ENCODE measurements at places on chromosomes 4 and X.

DNA sequence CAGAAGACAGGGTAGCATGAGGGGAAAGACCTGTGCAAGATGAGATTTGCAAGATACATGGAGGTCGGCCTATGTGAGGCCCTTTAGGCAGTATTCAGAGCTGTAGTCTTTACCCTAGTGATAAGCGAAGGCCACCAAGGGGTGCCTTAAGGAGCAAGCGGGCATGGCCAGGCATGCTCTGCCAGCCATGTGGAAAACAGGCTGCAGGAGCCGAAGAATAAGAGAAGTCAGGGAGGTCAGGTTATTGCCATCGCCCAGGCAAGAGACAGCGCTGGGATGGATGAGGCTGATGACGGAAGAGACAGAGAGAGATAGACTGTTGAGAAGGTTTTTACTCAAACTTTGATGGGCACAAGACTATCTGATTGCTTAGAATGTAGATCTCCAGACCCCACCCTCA lies 7.0 kb upstream of the FATE1 start:
- no peak for DNase-seq

DNA sequence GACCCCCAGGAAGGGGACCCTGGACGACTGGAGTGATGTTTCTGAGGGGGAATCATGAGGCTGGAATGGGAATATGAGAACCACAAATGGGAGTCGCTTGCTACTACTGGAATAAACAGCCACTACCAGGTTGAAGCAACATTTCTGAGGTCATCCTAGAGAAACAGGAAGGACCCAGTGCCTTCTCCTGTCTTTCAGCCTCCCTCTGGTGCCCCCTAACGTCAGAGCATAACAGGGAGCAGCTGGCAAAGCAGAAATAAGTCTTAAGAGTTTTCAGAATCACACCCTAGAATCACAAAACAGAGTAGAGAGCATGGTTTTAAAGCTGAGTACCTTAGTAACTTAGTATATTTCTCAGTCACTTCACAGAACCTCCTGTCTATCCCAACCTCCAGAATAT lies 347.8 kb upstream of the PITX2 start:
- DNase-seq = no peak

DNA sequence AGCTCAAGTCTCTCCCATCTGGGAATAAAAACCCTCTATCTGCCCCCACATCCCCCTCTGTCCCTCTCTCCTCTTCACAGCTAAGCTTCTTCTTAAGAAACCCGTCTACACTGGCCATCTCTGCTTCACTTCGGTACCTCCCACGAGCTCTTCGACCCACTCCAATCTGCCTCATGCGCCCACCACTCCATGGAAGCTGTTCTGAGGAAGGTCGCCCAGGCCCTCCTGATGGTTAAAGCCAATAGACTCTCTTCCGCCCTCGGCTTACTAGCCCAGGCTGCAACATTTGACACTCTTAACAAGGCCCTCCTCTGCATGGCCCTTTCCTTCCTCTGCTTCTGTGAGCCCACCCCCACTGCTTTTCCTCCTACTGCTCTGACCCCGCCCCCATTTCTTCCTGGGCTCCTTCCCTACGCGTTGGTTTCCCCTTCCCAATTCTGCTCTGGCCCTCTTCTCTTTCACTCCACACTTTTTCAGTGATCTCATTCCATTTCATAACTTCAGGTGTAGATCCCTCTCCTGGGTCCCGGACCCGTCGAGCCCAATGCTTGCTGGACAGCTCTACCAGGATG lies 11.8 kb downstream of the IQSEC2 start:
- DNase-seq = no peak

DNA sequence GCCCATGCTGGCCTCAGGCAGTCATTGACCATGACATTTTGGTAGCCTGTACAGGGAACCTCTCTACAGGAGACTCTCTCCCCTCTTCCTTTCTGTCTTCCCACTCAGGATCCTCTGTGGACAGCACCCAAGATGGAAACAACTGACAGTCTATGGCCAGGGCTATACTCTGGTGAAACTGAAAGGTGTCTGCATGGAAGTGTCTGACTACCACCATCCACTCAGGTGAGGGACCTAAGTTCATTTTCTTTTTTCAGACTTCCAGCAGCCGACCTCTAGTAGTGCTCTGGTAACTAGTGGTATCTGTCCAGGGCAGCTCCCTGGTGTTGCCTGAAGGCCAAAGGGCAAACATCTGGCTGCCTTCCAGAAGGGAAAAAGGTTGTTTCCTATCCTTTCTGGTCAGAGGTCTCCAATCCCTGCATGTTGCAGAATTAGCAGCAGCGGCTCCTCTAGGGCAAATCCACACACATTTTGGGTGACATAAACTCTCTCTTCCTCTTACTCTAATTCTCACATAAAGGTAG lies 804.5 kb downstream of the C4orf33 start:
- DNase-seq = no peak

- no peak for DNase-seq
These were observed 112.9 kb downstream of the IRF2 start for GRCh38 chr4:184361443-184361842.

- DNase-seq = no peak
These were observed 925.6 kb downstream of the SH3BGRL start for GRCh38 chrX:82127228-82128123.

DNA sequence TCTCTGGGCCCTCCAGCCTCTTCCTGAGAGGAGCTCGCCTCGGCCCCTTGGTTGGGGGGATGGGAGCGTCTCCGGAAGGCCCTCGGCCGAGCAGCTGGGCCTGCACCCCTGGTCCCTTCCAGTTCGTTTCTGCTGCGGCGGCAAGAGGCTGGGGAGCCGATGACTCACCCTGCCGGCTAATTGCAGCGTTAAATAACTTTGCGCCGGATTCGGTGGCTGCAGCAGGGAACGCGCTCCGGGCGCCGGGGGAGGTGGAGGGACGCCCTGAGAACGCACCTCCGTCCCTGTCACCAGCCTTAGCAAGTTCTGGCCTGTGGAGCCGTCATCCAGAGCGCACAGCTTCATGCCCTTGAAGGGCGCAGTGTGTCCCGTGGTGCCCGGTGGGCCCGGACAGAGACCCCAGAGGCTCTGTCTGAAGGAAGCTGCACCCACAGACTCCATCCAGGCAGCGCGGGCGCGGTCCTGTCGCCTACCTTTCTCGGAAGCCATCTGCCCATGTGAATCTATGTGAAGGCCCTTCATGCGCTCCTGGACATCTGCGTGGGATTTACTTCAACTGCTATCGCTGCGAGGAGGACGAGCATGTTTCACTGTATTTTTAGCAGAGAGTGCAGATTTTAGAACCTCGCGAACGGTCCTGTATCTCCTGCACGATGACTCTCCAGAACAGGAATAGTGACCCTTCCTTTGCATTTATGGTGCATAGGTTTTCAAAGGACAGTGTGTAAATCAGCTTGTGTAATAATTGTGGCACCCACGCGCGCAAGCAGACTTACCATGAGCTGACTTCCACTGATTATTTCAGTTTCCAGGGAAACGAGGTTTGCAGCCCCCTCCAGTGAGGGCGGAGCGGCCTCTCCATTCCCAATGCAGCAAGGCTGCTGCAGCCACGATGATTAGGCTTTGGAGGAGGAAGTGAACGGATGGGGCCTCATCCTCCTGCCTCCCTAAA lies 1.7 kb upstream of the TMEM271 start:
- no peak for DNase-seq

GRCh38 chr4:7904952-7905915 lies 34.4 kb downstream of the AFAP1 start:
- DNase-seq = no peak

DNA sequence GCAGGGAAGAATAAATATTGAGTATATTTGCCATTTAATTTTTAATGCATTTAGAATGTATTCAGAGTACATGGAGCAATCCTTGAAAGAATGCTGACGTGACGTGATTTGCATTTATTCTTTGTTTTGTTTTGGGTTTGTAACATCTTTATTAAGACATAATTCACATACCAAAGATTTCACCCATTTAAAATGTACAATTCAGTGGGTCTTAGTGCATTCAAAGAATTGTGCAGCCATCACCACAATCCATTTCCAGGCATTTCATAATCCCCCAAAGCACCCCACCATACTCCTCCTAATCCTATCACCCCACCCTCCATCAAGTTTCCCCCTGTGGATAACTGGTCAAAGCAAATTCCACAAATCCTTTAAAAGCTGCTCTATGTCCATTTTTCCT lies 87.4 kb downstream of the FAM9B start:
- no peak for DNase-seq

GRCh38 chr4:124685851-124686250 lies 26.7 kb downstream of the ANKRD50 start:
- DNase-seq = no peak

DNA sequence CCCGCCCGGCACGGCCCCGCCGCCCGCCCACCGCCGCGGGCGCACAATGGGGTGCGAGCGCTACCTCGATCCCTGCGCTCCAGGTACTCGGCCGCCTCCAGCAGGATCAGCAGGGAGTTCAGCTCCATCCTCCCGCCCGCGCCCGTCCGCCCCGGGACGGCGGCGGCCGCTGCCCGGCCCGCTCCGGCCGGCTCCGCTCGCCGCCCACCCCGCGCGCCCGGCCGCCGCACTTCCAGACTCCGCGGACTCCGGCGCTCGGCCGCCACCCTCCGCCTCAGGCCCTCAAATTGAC lies at the start of gene MXD4:
Gene MXD4, minus strand, starts transcription at position 257 of the 292 bp plus-strand sequence. Its CDS starts 129 bp downstream, at position 128.
- no peak for DNase-seq

DNA sequence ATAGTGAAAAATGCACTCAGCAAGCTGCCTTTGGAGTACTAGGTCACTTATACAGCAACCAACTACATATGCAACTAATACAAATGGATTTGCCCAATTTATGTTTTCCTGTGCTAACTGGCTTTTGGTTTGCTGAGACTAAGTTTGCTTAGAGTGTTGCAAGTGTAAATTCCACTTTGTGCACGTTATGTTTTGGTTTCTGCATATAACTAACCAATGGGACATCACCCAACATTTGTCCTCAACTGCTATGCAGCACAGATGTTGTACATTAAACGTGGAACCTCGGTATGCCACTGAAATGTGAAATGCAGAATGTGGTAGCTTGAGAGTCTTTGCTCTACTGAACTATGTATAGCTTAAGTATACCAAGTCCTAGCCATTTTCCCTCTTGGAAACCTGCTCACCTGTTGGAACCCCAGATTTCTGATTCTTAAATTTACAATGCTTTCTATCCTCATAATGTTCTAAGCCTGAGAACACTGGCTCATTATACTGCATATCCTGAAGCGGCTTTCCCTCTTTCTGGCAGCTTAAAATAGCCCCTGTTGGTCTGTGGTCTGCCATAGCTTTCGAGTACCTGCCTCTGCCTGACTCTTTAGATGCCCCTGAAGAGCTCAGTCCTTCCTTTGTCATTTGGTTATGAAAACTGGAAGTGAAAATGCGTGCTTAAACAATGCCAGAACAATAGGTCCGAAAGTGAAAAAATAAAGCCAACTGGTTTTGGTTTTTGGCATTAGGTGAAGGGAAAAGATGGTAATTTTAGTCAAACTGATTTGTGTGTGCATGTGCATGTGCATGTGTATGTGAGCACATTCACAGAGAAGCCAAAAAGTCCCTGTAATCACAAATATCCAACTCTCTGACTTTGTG lies 158.0 kb downstream of the SH2D1A start:
- no peak for DNase-seq

- DNase-seq = no peak
These were observed 38.6 kb upstream of the NEIL3 start for GRCh38 chr4:177271091-177271490.

All from stimulated activated CD4-positive, alpha-beta T cell treated with anti-CD3 and anti-CD28 coated beads, Interleukin-15, amount 100 ng/mL, for 1 hour (primary cell).